ENCODE measurements at places on chromosomes 3 and 15.

DNA sequence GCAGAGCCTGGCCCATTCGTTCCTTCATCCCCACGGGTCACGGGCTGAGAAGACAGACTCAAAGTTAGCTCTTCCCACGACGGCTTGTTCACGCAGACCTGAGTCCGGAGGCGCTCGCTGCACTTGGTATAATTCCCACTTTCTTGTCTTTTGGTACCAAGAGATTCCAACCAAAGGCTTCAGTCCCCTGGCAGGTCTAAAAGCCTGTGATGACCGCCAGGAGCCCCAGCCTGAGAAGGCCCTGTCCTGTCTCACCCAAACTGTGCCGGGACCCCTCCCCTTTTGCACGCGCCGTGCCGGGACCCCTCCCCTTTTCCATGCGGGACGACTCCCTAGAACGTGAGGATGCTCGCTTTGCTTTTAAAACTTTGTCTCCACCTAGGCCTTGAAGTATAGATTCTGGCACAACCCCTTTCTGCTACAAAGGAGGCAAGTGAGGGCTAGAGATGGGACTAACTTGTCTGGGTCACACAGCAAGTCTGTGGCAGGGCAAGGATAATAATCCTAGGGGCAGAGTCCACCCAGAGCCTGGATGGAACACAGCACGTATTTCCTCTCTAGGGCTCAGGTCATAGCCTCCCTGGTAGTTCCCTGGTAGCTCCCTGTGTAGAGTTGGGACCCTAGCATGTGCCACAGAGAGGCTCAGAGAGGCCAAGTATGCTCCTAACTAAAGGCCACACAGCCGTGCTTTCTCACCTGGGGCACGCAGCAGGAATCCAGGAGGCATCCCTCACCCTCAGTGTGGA lies 211.3 kb downstream of the XXYLT1 start:
- DNase-seq: no peak

DNA sequence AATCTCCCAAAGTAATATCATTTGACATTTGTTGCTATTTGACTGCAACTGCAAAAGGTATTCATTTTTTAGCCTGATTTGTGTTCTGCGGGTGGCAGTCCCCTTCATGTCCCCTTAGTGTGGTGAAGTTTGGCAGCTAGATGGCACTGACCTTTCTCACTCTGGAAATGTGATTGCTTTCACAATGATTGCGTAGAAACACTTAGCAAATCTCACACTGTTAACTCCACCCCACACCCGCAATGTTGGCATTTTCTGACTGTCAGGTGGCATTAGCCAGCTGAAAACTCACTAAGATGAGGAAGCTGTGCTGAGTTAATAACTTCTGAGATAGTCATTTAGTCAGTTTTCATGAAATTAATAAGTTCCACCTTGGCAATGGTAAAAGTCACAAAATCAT lies 76.9 kb downstream of the TRIM69 start:
- DNase-seq: no peak

GRCh38 chr3:58039601-58040000 lies 31.4 kb downstream of the FLNB start:
- DNase-seq: no peak

- peak; percentile 81 for DNase-seq
These were observed 17.8 kb downstream of the LRIG1 start for GRCh38 chr3:66483006-66483405.

- no peak for DNase-seq
These were observed 1.3 kb upstream of the CHRNB4 start for GRCh38 chr15:78642331-78642730.

DNA sequence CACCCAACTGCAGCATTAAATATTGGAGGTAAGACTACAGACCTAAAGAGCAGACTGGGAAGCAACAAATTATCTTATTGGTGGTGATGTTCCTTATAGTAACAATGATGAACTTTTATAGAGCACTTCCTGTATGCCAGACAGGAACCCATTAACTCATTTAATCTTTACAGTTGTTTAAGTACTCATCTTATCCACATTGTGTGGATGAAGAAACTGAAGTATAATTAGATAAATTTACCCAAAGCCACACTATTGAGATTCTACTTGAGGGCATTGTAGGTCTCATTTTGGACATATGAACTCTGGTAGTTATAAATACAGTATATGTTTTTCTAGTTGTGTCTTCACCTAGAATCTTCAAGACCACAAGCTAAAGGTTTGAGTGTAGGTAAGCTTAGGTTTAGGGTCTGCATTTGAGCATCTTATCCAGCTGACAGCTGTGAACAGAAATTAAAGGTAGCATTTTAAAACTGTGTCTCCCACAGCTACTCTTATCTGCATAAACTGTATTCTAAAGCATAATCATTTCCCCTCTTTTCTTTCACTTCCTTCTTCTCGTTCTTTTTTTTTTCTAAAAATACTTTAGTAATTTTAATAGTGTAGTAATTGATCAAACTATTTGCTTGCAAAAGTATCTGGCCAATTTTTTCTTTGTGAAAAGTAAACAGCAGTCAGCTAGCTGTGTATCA lies 138.2 kb downstream of the UBE2E2 start:
- DNase-seq: peak; percentile 16

- DNase-seq: peak; percentile 22
These were observed 10.8 kb downstream of the PDCD10 start for GRCh38 chr3:167723872-167724271.

GRCh38 chr3:113219605-113220300 lies 8.4 kb downstream of the BOC start:
- no peak for DNase-seq

GRCh38 chr15:45611305-45611704 lies 23.5 kb upstream of the SQOR start:
- peak; percentile 33 for DNase-seq

- no peak for DNase-seq
These were observed 768.7 kb downstream of the TBL1XR1 start for GRCh38 chr3:176428552-176428951.

GRCh38 chr3:47016086-47016933 lies 36.8 kb downstream of the NBEAL2 start:
- DNase-seq: no peak

DNA sequence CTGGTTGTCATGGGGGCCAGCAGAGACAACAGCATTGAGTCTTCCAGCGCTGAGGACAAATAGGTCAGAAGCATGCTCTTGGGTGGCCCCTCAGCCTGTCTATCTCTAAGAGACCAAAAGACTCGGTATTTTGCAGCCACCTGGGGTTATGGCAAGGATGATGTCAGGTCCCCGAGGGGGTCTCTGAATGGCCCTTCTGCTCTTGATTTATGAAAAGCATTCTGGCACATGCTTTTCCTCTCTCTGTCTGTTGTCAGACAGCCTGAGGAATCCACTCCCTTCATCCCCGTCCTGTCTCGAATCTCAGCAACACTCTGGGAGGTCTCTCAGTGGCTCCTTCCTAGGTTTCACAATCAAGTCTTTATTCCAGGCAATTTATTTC lies 156.6 kb upstream of the RGMA start:
- no peak for DNase-seq

DNA sequence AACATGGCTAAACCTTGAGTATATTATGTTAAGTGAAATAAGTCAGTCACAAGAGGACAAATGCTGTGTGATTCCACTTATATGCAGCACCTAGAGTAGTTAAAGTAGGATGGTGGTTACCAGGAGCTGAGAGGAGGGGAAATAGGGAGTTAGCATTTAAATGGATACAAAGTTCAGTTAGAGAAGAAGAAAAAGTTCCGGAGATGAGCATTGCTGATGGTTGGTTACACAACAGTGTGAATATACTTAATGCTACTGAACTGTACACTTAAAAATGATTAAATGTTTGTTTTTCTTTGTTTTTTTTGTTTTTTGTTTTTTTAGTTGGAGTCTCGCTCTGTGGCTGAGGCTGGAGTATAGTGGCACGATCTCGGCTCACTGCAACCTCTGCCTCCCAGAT lies 67.7 kb upstream of the OSTN start:
- DNase-seq: no peak

- DNase-seq: no peak
These were observed 179.6 kb downstream of the EPHB1 start for GRCh38 chr3:134974624-134975023.

GRCh38 chr3:101133652-101134051 lies 140.4 kb upstream of the ABI3BP start:
- DNase-seq: no peak

DNA sequence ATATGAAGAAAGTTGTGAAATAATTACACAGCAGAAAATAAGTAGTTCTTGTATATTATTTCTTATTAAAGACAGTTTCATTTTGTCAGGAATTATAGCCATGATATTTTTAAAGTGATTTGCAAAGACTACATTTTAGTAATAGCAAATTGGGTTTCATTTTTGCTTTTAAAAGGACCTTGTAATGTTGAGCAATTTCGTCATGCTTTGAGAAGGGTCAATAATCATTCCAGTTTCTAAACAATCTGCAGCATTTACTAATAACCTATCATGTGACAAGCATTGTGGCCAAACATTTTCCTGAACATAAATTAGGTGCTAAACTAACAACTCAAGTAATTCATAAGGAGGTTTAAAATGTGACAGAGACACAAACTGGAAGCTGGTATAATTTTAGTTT lies 214.4 kb upstream of the CBLB start:
- DNase-seq: no peak

GRCh38 chr3:133578548-133579191 lies 5.2 kb downstream of the CDV3 start:
- peak; percentile 53 for DNase-seq
